CMK (cell line): ENCODE measurements at places on chromosomes 11 and 22.

DNA sequence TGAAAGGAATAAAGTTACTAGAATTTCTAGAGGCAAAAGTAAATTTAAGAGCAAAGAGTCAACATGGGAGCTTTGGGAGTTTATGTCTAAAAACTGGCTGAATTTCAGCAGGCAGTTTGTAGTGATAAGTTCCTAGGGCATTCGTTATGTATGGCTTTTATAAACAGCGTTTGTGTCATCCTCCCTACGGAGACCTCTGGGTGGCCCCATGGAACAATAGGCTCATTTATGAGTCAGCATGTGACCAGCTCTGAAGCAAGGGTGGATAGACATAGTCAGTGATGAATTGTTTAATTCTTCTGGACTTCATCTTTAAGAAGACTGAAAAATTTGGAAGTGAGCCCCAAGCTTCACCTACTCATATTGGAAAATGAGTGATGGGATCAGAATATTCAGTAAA, 37.1 kb downstream of the SVIP start:
- no peak for DNase-seq

- DNase-seq, result no peak
Observed at GRCh38 chr22:43275545-43276317, 67.4 kb downstream of the SCUBE1 start.

DNA sequence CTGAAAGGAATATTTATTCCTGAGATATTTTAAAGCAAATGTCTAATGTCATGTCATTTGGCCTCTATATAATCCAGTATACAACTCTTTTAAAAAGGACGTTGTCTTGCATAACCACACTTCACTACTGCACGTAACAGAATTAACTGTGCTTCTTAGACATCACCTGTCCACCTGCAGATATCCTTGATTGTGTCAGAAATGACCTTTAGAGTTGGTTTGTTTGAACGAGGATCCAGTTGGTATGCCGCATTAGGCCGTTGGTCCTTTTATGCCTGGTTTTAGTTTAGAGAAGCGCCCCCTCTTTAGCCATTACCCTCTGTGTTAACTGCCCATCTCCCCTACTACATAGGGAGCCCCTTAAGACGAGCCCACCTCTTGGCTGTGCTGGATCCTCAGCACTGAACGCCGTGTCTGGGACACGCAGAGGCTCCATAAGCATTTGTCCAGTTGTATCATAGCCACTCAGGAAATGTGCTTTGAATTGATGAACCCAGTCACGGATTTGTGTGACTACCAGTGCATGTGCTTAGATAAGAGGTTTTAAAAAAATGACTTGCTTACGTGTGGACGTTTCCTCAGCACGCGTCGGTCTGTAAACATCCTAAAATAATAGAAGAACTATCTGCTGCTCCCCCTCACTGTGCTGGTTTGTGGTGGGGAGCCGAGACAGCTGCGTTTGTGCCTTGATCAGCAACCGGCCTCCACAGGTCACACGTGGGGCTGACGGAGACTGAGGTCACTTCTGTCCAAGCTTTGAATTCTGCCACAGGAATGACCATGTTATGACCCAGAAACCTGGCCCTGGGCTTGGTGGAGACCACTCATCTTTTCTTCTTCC, 4.0 kb downstream of the MICAL2 start:
- DNase-seq, result peak; percentile 71

- no peak for DNase-seq
Observed at GRCh38 chr11:120029321-120029720, 108.6 kb downstream of the TRIM29 start.

- no peak for DNase-seq
Observed at GRCh38 chr11:60992842-60993409, 21.4 kb downstream of the CD6 start.

GRCh38 chr22:37896181-37896592, 9.9 kb upstream of the MICALL1 start:
- DNase-seq, result no peak

GRCh38 chr11:43697679-43698078, 17.1 kb downstream of the HSD17B12 start:
- DNase-seq, result no peak

DNA sequence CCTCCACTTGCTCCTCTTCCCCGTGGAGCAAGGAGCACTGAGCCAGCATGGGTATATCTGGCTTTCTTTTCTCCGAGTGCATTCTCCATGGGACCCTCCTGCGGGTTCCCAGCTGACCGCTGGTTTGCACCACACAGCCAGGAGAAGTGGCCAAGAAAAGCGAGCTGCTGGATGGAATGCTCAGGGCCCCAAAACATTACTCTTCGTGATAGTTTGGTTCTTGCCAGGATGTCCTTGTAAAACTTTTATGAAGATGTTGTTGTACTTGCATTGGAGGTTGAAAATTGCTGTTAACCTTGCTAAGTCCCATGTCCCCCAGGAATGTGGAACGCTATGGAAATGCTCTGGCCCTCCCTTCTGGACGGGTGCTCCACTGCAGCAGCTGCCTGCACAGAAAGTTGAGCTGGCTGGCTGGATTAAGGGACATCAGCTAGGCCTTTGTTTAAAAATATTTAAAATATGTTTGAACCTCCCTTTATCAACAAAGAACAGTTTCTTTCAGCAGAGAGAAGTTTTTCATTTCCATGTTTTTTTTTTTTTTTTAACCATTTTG, 68.7 kb downstream of the ZNRF3 start:
- no peak for DNase-seq

DNA sequence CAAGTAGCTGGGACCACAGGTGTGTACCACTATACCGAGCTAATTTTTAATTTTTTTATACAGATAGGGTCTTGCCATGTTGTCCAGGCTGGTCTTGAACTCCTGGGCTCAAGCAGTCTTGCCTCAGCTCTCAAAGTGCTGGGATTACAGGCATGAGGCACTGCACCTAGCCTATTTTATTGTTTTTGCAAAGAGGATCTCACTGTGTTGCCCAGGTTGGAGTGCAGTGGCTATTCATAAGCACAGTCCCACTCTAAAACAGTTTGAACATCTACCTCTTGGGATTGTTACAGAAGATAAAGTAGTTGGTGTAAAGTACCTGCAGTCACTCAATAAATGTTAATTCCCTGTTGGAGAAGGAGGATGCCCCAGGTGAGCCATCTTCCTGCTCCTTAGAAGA, 29.1 kb downstream of the XRCC6 start:
- DNase-seq, result no peak

DNA sequence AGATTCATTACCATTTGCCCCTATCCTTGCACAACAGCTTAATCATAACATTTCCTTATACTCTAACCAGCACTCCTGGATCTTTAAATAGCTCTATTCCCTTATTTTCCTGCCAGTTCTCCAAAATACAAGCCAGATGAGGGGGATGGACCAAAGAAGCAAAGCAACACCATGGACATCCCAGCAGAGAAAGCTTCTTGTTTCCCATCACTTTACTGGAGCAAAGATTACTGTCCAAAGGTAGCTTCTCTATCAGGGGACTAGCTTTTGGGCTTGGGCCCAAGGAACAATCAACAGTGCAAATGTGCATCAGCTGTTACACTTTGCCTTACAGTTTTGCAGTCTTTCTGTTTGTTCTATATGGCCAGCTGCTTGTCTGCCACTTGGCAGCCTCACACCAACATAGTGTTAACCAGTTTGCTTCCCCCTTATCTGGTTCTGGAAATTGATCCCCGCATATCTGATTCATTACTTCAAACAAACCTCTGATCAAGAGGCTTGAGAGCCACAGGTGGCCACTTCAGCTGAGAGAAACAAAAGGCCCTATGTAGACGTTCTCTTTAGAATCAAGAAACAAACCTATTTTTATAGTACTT, 814.3 kb downstream of the METTL15 start:
- DNase-seq, result no peak

DNA sequence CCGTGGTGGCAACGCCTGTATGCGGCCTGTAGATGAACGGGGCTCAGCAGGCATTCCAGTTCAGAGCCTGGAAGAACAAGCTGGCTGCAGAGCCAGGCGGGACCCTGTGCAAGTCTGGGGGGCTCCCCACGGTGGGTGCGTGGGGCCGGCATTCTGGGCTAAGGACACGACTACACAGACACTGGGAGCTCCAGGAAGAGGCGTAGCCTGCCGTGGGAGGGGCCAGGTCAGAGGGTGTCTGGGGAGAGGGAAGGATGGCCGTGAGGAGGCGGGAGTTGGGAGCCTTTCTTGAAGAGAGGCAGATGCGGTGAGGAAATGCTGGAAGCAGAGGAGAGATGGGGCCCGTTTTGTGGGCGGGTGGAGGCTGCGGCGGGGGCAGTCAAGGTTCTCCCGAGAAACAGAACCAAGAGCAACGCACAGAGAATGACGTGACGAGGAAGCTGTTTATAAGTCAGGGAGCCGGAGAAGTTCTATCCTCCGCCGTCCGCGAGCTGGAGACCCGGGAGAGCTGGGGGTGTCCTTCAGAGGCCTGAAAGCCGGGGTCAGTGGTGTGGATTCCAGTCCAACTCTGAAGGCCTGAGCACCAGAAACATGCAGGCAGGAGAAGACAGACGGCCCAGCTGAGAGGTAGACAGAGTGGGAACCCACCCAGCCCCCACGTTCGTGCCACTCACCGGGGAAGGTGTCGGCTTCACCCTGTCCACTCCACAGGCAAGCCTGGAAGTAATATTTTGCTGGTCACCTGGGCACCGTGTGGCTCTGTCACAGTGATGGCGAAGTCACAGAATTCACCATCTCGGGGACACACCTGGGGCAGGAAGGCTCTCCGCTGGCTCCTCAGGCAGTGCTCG, 529.6 kb downstream of the BRD1 start:
- DNase-seq, result no peak

DNA sequence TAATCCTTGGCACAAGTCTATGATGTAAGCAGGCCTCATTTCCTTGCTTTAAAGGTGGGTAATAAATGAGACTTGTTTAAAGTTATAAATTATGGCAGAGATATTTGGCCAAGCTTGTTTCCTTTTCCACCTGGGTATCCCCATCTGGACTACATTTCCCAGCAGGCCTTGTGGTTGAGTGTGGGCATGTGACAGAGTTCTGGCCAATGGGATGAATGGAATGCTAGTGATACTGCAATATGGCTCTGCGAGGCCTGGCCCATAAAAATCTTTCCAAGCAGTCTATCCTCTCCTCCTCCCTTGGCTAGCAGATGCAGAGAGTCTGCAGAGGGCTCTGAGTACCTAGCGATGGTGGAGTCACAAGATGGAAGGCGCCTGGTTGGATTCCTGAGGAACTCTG, 102.5 kb downstream of the TIMP3 start:
- peak; percentile 40 for DNase-seq

DNA sequence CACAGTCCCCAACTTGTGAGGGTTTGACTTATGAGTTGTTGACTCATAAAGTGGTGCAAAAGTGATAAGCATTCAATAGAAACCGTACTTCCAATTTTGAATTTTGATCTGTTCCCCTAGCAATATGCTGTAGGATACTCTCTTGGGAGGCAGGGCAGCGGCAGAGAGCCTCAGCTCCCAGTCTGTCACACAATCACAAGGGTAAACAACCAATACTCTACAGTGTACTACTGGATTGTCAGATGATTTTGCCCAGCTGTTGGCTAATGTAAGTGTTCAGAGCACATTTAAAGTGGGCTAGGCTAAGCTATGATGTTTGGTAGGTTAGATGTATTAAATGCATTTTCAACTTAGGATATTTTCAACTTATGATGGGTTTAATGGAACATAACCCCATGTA, 13.7 kb upstream of the NXPE2 start:
- no peak for DNase-seq

DNA sequence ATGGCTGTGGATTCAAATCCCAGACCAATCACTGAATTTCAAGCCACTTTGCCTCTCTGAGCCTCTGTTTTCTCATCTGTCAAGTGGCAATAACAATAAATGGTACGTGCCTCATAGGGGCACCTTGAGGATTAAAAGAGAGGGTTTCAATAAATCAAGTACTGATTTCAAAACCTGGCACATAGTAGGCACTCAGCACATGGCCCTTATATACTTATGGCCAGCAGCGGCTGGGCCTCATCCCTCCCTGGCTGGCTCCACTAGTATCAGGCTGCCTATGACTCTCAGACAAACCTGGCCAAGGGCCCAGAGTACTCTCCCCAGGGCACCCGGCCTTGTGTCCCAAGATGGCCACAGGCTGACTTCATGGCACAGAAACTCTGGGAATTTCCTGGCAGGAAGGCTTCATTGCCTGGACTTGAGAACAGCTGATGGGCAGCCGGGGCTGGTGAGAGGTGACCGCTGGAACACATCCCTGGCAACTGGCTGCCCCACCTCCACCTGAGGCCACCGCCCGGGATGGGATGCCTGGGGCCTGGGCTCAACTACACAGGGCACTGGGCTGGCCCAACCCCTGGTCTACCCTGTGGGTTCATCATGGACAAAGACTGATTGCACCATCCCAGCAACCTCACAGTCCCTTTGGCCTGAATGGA, 3.4 kb downstream of the FADS3 start:
- no peak for DNase-seq

DNA sequence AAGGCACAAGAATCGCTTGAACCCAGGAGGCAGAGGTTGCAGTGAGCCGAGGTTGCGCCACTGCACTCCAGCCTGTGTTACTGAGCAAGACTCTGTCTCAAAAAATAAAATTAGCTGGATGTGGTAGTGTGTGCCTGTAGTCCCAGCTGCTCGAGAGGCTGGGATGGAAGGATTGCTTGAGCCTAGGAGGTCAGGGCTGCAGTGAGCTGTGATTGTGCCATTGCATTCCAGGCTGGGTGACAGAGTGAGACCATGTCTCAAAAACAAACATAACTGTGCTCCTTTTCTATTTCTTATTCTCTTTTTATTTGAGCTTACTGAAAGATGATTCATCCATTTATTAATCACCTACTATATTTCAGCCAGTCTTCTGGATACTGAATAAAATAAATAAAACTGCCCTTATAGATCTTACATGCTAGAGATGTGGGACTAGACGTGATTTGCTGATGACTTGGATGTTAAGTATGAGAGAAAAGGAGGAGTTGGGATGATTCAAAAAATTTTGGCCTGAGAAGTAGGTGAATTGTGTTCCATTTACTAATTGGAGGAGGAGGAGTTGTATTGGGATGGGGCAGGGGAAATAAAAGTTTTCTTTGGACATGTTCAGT, 18.0 kb downstream of the PAAF1 start:
- no peak for DNase-seq

GRCh38 chr11:67633758-67634365, 4.1 kb upstream of the NUDT8 start:
- no peak for DNase-seq

DNA sequence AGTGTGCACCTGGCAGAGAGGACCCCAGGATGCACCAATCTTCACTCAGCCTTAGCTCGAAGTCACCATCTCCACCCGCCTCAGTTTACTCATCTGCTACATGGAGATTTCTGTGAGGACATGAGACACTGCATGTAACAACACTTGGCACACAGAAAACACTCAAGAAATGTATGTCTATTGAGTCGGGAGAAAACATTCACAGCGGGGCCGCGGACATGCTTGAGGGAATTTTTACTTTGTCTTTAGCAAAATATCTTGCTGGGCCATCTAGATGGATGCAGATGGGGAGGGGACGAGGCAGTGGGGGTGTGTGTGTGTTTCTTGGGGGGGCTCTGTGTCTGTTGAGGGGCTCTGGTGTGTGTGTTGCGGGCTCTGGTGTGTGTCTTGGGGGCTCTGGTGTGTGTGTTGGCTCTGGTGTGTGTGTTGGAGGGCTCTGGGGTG, 28.4 kb upstream of the RFPL3 start:
- DNase-seq, result no peak

DNA sequence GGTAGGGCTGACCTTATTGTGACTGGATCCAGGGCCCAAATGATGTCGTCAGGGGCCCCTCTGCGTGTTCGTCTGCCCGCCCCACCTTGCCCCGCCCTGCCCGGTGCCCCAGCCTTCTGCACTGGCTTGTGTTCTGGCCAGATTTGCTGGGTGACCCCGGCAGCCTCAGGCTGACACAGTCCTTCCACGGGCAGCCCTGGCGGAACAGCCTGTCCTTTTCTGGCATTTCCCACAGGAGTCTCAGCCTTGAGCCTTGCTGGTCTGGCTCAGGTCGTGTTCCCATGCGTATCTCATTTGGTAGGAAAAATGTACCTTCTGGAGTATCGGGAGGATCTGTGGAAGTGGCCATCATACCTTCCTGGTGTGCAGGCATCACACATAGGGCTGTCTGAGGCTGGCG, 31.0 kb downstream of the IGHMBP2 start:
- DNase-seq, result no peak
